ENCODE measurements at places on chromosomes 4 and X.

- no peak for DNase-seq
These were observed 195.4 kb upstream of the PPP1R2C start for GRCh38 chrX:42973321-42973720.

GRCh38 chrX:133985164-133985966 is at the start of gene GPC3:
TSS of gene GPC3 (minus strand) at chrX:133985594.
- no peak for DNase-seq

DNA sequence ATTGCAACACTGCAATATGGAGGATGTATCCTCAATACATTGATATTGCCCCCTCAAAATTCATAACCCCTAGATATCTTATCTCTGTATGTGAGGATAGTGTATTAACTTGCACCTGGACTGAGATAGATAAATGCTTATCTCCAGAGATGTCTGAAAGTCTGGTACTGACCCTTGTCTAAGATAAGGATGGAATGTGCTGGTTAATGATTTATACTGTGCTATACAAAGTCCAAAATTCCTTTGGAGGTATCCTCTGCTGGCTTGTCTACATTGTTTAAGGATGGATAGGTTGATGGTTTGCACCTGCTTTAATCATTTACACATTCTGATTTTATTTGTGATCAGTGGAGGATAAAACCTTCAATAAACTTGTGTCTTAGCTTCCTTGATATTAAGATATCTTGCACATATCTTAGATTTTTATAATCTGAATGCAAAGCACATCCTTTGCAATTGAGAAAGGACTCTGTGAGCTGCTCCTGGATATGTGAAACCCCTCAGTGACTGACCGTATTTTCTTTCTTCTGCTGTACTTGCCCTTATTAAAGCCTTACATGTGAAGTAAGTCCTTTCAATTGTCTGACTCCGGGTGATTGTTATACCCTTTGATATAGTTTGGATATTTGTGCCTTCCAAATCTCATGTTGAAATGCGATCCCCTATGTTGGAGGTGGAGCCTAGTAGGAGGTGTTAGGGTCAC is 430.3 kb upstream of the MAOA start:
- no peak for DNase-seq

DNA sequence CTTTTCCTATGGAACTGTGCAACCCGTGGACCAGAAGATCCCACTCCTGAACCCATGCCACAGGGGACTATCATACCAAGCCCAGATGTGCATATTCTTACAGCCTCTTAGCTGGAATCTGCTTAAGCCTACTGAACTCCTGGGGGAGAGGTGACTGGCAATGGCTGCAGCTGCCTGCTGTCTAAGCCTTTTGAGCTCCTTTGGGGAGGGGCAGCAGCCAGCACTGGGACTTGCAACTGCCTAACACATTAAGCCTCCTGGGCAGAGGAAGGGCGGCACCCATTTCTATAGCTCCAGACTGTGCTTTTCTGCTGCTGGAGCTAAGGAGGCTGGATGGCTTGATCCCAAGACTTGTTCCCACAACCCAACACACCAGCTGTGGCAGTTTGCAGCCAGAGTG is 117.9 kb upstream of the VEGFC start:
- no peak for DNase-seq

DNA sequence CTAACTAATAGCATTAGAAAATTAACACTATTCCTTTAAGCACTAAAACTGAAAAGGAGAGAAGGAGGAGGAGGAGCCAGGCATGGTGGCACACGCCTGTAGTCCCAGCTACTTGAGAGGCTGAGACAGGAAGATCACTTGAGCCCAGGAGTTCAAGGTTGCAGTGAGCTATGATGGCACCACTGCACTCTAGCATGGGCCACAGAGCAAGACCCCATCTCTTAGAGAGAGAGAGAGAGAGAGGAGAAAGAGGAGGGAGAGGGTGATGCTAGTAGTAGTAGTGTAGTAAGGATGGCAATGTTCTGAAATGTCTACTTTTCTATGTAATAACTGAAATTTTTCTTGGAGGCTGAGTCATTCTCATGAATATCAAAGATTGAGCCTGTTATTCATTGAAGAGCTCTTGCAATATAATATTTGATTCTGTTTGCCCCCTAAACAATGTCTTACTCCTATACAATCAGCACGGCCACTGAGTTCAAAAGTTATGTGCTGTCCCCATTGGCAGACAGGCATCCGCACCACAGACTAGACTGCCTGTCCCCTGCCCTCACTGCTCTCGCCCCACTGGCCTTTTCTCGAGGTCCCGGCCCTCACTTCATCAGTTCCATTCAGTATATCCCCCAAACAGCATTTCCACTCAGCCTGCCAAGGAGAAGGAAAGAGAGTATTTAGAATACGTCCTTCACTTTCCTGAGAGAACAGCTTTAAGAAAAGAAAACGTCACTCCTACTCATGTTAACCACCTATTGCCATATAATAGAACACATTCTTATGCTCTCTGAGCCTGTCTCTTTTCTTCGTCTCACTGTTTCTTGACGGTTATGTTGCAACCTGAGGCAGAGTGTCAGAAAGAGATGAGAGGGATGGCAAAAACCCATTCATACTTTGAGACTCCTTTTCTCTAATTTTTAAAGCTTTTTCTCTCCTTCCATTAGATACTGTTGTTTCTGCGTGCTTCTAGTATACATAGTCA is 238.1 kb downstream of the PALLD start:
- DNase-seq = no peak

DNA sequence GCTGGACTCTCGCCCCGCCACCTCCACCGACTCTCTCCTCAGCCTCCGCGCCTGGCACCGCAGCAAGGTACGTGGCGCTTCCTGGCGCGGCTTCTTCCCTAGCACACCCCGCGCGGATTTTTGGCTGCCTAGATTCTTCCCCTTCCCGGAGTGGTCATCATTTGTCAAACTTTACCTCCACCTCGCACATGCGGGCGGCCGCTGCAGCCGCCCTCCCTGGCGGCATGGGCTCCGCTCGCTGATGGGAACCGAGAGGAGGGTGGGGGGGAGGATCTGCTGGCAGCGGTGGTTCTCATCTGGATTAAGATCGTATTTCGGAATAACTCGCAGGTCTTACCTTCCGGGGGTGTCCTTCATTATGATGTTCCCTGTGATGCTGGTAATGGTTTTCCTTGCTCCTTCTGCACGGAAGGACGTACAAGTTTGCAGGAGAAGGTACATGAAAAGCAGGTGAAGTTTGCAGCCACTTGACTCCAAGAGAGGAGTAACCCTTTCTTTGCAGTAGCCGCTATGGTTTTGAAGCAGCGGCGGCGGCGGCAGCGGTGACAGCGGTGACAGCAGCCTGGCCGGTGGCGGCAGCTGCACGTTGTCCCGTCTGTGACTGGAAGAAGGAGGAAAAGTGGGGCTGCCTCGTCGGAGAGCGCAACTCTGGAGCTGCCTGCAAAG is 2183.9 kb upstream of the TENM3 start:
- DNase-seq = peak; percentile 36

DNA sequence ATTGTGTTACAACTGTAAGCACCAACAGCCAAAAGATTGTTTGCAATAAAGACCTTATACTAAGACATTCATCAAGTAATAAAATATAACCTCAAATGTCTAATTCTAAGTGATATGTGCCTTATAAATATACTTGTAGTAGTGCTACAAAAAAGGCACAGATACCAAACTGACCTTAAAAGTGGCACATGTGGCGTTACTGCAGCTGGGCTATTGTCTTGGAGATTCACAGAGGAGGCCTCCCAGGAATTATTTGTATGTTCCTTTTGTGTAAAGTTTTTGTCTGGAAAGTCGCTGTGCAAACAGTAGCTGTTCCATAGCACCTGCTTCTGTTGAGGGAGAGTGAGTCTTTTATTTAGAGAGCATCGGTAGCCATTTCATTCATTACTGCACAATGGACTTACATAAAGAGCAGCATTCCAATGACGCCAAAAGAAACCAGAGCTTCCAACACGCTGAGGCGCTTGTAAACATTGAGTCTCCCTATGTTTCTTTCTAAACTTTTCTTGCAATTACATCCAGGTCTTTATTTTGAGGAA is 143.7 kb downstream of the RPA4 start:
- DNase-seq = peak; percentile 94

- no peak for DNase-seq
These were observed 8.7 kb upstream of the ITGB1BP2 start for GRCh38 chrX:71292669-71293365.

DNA sequence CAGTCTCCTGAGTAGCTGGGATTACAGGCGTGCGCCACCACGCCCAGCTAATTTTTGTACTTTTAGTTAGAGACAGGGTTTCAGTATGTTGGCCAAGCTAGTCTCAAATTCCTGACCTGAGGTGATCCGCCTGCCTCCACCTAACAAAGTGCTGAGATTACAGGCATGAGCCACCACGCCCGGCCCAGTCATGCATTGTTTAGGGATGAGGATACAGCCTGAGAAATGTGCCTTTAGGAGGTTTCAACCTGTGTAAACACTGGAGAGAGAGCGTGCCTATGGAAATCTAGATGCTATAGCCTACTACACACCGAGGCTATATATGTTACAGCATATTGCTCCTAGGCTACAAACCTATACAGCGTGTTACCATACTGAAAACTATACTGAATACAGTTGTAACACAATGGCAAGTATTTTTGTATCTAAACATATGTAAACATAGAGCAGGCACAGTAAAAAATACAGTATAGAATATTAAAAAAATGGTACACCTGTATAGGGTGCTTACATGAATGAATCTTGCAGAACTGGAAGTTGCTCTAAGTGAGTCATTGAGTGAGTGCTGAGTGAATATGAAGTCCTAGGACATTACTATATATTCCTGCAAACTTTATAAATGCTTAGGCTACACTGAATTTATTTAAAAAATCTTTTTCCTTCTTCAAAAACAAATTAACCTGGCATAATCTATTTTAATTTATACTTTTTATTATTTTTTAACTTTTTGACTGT is 588.2 kb upstream of the ADGRL3 start:
- DNase-seq = no peak

GRCh38 chr4:159410076-159410777 is 307.3 kb downstream of the RAPGEF2 start:
- DNase-seq = no peak

DNA sequence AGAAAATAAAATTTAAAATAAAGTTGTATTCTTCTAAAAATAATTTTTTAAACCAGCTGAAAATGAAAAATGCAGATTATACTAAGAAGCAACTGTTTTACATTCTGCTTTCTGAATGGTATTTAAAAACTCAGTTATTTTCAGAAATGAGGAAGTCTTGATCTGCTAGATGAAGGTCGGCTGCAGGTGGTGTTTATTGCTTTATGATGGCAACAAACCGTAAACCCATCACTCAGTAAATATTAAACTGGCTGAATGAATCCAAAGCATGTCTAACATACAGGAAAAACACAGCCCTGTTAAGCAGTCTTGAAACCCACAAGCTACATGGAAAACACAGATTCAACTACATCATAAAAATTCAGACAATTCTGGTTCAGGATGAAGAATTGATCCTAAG is 29.3 kb downstream of the DYNLT3 start:
- no peak for DNase-seq

DNA sequence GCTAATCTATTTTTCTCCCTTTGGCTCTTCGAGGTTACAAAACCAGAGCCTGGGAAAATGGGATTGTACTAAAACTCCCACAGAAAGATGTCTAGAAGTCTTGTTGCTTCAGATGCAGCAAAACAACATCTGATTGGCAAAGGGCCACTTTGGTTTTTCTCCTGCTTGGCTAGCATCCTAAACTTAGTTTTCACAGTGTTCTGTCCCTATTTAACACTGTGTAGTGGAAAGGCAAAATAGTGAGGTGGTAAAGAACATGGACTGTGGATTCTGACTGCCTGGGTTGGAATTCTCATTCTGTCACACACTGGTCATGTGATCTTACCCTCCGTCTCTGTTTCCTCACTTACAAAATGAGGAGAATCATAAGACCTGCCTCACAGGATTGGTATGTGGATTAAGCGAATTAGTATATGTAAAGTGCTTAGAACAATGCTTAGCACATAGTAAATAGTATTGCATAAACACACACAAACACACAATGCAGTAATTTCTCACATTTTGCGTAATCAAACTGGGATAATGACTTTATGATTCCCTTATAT is 23.5 kb downstream of the TIGD2 start:
- DNase-seq = no peak

- no peak for DNase-seq
These were observed 17.5 kb downstream of the STX18 start for GRCh38 chr4:4524364-4524763.

DNA sequence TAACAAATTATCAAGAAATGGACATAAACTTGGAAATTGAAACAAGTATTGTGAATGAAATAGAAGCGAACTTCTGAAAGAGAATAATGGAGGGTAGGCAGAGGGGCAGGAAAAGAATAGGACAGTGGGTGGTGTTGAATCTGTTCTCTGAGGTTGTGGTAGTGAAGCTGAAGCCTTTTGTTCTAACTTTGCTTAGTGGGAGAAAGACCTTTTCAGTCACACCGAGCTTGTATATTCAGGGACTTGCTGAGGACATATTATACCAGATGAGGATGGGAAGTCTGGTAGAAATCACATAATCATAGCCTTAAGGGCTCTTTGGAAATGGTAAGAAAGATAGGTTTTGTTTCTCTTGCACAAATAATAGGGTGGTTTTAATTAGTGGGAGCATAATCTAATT is 115.4 kb upstream of the NDST4 start:
- no peak for DNase-seq

GRCh38 chr4:12138488-12138887 is 709.8 kb upstream of the HS3ST1 start:
- DNase-seq = no peak

DNA sequence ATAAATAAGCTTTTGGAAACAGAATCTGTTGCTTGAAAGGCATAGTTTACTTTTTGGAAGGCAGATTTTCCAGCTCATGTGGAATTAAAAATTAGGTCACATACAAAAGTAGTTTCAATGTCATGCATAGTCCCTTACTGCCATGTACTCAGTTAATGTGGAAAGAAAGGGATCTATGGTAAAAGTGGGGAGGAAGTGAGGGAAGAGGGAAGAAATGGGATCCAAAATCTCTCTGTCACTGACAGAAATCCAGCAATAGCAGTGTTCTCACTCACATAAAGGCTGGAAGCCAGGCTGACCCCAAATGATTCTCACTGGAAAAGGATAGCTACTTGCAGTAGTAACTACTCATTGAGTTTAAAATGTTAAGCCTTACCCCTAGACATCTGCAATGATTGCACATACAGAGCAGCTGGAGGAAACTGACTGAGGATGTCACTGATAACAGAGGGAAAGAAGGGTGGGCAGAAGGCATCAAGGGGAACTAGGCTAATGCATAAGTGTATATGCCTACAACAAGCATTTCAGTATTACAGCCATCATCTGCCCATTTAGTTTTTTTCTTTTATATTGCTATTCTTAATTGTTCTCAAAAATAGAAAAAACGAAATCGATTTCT is 445.6 kb downstream of the FAT4 start:
- DNase-seq = no peak
